ENCODE measurements at places on chromosomes 3 and 15.
A peak's percentile ranks its signal among the peaks of the same experiment; 100 is the strongest.

GRCh38 chr3:38610436-38610835 lies 39.1 kb downstream of the SCN5A start:
- no peak for DNase-seq

GRCh38 chr3:56769116-56769707 lies 32.5 kb downstream of the ARHGEF3 start:
- no peak for DNase-seq

DNA sequence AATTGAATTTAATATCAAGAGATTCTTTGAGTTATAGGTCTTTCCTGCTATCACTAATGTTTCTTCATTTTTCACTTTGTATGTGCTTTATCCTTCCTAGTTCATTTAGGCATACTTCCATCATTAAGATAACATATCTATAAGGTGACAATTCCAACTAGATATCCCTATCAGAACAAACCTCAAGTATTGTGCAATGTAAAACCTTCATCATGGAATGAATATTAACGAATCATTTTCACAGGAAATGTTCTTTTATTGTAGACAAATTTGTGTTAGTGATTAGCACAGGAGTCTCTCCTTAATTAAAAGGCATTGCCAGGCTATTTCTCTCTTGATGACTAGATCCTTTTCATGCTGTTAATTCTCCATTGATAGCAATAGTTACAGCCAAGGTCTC lies 236.5 kb upstream of the MME start:
- DNase-seq: no peak

GRCh38 chr3:27844052-27844675 lies 122.0 kb upstream of the EOMES start:
- peak; percentile 6 for DNase-seq

GRCh38 chr3:181755959-181756358 lies 44.2 kb downstream of the SOX2 start:
- no peak for DNase-seq

All from activated CD4-positive, alpha-beta T cell treated with anti-CD3 and anti-CD28 coated beads, Interleukin-2, Interleukin-6, amounts not matched to agents 100 ng/mL and 50 ng/mL, durations not matched to agents 16 hours and 8 hours (primary cell).